Stimulated activated CD4-positive, alpha-beta T cell treated with anti-CD3 and anti-CD28 coated beads, TNF-alpha, amount 100 ng/mL, for 1 hour (primary cell): ENCODE measurements at places on chromosomes 11 and 22.

- DNase-seq = no peak
These were observed 40.9 kb upstream of the MUC5AC start for GRCh38 chr11:1116666-1117390.

DNA sequence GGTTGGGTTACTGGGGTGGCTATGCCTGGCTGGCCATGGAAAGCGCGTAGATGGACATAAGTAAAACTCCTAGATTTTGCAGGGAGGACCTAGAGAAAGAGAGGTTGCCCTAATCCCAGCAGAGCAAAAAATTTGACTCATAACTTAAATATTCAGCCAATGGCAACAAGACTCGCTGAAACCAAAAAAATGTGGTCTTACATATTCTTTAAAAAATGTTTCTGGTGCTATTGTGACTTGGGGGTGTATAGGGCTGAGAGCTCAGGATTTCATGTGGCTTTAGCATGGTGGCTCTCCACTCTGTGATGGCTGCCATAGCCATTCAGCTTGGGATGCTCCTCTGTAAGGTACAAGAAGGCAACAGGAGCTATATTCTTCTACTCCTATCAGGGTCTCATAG, 27.2 kb upstream of the PDGFD start:
- no peak for DNase-seq

DNA sequence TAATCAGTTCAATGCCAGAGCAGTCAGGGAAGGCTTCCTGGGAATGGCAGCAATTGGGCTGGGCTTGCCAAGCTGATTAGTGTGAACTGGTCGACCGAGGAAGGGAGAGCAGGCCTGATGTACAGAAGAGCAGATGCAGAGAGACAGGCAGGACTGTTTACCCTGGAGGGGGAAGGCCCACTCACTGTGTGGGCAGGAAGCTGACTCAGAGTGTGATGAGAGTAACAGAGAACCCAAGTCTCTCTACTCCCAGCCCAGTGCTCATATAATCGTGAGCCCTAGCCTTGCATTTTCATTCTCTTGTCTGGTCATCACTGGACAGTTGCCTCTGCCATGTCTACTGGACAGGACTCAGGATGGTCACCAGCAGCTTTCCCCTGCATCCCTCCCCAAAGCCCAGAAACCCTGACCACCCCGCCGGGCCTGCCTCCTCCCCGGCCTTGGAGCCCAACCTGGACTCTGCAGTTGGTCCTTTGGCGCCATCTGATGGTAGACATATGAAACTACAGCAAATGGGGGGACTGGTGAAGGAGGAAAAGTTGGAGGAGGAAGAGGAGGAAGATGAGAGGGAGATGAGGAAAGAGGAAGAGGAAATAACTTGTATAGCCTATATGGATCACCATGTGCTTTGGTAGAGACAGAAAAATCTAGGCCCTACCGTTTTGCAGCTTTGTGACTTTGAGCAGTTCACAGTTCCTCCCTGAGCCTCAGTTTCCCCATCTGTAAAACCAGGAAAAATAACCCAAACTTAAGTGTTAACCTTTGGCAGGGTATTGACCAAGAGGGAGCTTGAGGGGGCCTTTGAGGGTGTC, 43.4 kb upstream of the PRDM11 start:
- peak; percentile 34 for DNase-seq

- DNase-seq = no peak
These were observed 72.6 kb downstream of the CD82 start for GRCh38 chr11:44638032-44638431.

DNA sequence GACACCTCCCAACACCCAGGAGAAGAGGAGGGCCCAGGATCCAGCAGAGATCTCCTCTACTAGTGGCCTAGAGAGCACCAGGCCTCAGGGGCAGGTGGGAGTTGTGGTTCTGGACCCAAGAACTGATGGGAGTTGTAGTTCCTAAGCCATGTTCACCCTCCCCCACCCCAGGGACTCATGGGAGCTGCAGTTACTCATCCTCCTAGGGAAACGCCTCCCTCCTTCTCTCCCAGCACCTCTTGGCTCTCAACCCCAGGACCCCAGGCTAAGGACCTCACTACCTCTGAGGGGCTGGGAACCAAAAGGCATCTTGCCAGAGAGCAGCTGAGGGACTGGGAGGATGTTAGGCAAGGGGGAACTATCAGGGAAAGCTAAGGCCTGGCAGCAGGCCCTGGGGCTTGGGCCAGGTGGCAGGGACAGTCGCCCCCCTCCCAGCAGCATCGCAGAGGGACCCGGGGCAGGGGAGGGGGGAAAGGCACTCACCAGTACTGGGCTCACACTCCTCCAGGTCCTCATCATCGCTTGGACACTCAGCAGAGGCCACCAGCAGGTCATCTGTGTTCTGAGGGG, 28.9 kb downstream of the SLC22A12 start:
- no peak for DNase-seq

DNA sequence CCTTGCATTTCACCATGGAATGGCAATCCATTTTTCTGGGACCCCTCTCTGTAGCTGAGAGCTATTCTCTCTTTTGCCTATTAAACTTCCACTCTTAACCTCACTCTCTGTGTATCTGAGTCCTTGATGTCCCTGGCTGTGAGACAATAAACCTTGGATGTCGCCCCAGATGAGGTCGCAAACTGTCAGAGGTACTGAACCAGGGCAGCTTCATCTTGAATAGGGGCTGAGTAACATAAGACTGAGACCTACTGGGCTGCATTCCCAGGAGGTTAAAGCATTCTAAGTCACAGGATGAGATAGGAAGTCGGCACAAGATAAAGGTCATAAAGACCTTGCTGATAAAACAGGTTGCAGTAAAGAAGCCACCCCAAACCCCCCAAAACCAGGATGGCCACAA, 68.0 kb downstream of the RSF1 start:
- DNase-seq = no peak

DNA sequence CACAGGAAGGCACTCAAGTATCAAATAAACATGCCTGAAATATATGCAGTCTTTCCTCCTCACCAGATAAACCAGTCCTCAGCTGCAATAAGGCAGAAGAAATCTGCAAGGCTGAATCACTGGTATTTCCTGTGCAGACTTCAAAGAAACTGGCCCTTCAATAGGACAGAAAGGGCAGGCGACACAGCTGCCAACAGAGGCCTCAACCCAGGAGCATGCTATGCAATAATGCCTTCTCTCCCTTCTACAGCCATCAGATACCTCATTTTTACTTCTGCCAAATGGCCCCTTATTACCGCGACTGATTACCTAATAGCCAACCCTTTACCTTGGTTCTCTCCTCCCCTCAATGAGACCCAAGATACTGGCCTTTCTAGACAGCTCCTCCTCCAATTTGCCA, 8.0 kb downstream of the NUMA1 start:
- no peak for DNase-seq

GRCh38 chr11:63985812-63986155, 454 bp upstream of the OTUB1 start:
- DNase-seq = peak; percentile 25

GRCh38 chr11:73859671-73860070, 17.0 kb downstream of the COA4 start:
- no peak for DNase-seq

GRCh38 chr11:128777369-128778011, 83.6 kb downstream of the FLI1 start:
- no peak for DNase-seq

GRCh38 chr11:46835897-46836296, 10.2 kb downstream of the CKAP5 start:
- no peak for DNase-seq

GRCh38 chr22:39241794-39242594, 2.8 kb downstream of the PDGFB start:
- no peak for DNase-seq

DNA sequence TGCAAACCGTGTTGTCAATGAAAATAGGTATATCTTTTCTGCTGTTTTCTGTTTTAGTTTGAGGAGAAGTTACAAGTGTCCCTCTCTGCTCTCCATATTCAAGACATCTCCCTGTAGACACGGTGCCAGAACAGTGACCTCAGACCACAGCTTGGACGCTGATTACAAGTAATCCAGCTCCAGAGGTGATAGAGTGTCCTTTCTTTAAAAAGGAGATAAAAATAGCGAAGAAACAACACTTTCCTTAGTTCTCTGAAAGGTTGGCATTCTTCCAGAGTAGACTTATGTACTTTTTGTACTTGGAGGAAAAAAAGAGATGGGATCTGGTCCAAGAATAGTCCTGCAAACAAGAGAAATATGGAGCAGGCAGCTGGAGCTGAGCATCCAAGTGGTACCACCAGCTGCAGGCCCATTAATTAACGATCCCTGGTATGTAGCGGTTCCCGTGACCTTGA, 43.0 kb upstream of the WT1 start:
- no peak for DNase-seq

- DNase-seq = no peak
These were observed 200.4 kb downstream of the SNX19 start for GRCh38 chr11:130715877-130716220.
